ENCODE measurements at places on chromosomes 4 and X. TPM values are rescaled to one million over a fixed set of nuclear protein-coding genes. Genes with fewer than 3 reads are reported as not detected.
A peak's percentile ranks its signal among the peaks of the same experiment; 100 is the strongest.

GRCh38 chr4:132669786-132670185, 479.3 kb upstream of the PCDH10 start:
- H3K4me1 ChIP-seq: no peaks in the 10 kb centered on the region
- DNase-seq: no peak
- no peaks in the 10 kb centered on the region for H3K27me3 ChIP-seq
- H3K36me3 ChIP-seq: no peaks in the 10 kb centered on the region

DNA sequence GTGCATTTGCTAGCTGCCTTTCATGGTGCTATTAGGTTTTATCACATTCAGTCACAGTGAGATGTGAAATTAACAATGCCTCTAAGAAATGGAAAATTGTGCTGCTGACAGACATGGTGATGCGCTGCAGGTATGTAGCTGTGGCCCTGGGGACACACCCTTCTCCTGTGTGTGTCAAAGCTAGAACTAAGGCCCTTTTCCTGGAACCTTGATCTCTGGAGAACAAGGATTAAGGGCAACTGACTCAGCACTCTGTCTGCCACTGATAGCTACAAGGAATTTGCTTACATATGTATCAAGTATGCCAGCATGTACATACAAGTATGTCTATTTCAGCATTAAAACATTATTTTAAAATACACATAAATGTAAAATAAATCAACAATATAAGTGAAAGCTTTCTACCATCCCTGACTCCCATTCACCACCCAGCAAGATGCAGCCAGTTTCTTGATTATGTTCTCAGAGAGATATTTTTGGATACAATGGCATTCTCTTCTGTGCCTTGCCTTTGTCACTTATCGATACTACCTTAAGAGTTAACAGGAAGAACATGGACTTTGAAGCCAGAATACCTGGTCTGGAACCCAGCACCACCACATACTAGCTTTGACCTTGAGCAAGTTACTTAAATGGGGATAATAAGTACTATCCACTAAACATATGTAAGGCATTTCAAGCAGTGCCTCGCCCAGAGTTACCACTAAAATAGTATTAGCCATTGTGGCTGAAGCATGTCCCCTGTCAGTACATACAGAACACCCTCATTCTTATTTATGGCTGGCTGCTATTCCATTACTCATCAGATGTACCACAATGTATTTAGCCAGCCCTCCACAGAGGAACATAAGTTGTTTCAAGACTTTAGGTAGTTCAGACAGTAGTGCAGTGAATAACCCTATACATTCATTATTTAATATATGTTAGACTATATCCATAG, 68.5 kb downstream of the NPNT start:
- no peak overlapping the region for H3K27ac ChIP-seq
- no peak overlapping the region for H3K4me3 ChIP-seq

Gene COX7B2
- not detected for total RNA-seq

Gene TRO
- 5.8 TPM for total RNA-seq

DNA sequence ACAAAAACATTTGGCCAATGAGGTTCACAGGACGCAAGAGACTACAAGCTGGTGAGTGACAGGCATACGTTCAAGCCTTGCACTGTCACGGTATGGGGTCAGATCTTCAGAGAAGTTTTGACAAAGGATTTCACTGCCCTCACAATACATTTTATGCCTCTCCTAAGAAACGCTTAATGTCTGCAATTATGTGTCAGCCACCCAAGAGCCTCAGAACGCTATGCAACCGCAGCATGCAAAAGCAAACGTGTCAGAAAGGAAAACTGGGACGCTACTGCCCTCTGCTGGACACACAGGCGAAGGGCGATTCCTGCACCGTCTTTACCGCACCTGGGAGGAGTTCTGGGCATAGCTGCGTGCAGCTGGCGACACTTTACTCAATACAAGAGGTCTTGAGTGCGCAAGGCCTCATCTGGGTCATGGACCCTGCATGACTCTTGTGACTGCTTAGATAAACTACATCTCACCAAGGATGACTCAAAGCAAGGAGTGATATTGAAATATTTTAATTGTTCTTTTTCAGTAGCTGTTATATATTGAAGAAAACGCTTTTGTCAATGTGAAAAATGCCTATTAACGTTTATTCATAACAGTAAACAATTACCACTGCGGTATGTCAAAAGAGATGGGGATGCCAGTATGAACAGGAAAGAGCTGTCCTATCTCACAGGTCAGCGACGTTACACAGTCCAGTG, 147.6 kb upstream of the FRG1 start:
- no peak overlapping the region for H3K4me3 ChIP-seq
- no peaks in the 10 kb centered on the region for H3K4me1 ChIP-seq
- no peak overlapping the region for H3K27ac ChIP-seq
- peak; percentile 32 for DNase-seq

Gene RHOXF2
- not detected for total RNA-seq

- H3K4me1 ChIP-seq: peaks cover 18% of the 10 kb centered on the region
- no peak overlapping the region for H3K4me3 ChIP-seq
- H3K27me3 ChIP-seq: no peaks in the 10 kb centered on the region
- DNase-seq: no peak
- H3K27ac ChIP-seq: no peak overlapping the region
These were observed 5.0 kb upstream of the NSD2 start for GRCh38 chr4:1866189-1866661.

Gene BRCC3
- 14.3 TPM for total RNA-seq

DNA sequence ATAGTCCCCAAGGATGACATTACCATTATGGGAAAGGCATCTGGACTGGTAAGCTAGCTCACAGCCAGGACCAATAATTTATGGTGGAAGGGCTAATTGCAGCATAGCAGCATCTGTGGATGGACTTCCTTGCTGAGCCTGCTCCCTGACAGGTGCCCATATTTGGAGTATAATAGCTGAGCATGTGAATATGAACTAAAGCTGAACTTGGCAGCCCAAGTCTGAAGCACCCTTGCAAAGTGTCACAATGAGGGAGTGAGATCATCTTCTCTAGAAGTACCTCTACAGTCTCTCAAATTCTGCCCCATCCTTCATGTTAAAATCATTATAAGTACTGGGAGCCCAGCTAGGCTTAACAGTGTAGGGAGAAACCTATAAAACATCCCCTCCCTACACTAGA, 128.2 kb upstream of the INPP4B start:
- no peaks in the 10 kb centered on the region for H3K36me3 ChIP-seq
- no peak overlapping the region for H3K27ac ChIP-seq
- DNase-seq: no peak

Gene HTN1
- total RNA-seq: not detected

DNA sequence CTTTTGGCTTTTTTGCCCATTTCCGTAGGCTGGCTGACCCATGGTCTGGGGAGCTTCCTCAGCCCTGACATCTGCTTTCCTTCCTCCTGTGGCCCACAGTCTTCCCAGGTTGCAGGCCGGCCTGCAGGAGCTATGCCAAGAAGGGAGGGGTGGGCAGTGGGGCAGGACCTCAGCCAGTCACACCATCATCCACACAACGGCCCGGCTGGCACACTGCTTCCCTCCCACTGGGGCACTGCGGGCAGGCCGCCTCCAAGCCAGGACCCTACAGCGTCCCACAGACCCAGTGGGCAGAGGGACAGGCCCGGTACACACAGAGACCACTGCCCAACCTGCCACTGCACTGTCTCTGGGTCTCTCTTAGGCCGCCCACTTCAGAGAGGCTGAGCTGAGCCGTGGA, 38.0 kb downstream of the CTBP1 start:
- H3K27ac ChIP-seq: no peak overlapping the region
- H3K27me3 ChIP-seq: no peaks in the 10 kb centered on the region
- peaks cover 2% of the 10 kb centered on the region for H3K4me1 ChIP-seq
- no peak for DNase-seq

Gene CSAG3
- not detected for total RNA-seq

DNA sequence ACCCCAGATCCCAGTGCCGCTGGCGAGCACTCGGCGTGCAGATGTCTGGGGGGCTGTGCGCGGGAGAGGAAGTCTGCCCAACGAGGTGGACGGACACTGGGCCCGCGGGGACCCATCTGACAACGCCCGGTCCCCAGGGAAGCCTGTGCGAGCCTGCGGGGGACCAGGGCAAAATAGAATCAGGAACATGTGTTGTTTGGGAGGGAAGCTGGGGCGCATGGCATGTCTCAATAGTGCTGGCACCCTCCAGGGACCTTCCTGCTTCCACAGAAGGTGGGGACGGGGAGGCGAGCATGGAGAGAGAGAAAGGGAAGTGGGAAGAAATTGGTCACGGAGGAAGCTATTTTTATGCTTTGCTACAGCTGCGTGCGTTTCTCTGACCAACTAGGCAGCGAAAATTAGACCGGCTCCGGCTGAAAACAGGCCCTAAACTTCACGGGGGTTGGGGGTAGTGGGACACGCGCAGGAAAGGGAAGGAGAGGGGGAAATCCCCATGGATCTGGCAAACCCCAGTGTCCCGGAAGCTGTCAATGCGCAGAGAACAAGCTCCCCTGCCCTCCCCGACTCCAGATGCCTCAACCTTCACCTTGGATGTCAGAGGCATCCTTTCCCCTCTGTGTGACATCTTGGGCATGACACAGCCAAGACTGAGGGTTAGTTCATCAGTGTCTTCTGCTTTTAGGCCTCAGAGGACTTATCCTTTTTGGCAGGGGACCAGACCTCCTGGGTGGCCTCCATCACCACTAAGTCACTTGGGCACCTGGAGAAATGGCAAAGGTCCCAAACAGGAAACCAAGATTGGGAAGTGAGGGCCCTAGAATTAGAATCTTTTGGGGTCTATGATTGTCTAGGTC, 169.8 kb upstream of the BCOR start:
- H3K4me3 ChIP-seq: peak overlapping the region; percentile 44
- no peaks in the 10 kb centered on the region for H3K36me3 ChIP-seq
- peak; percentile 23 for DNase-seq
- H3K27ac ChIP-seq: no peak overlapping the region
- peaks cover 16% of the 10 kb centered on the region for H3K4me1 ChIP-seq

- no peak overlapping the region for H3K4me3 ChIP-seq
- H3K27ac ChIP-seq: no peak overlapping the region
- DNase-seq: no peak
These were observed 68.1 kb downstream of the HPF1 start for GRCh38 chr4:169689681-169690080.

GRCh38 chr4:337932-338758, 531 bp downstream of the ZNF141 start:
- peak overlapping the region; percentile 61 for H3K4me3 ChIP-seq
- peaks cover 2% of the 10 kb centered on the region for H3K36me3 ChIP-seq
- peaks cover 16% of the 10 kb centered on the region for H3K4me1 ChIP-seq
- peak; percentile 42 for DNase-seq
- no peaks in the 10 kb centered on the region for H3K27me3 ChIP-seq
- H3K27ac ChIP-seq: peak overlapping the region; percentile 95

GRCh38 chr4:155966731-155967395, 13.2 kb upstream of the CTSO start:
- no peaks in the 10 kb centered on the region for H3K36me3 ChIP-seq
- no peaks in the 10 kb centered on the region for H3K27me3 ChIP-seq
- H3K4me3 ChIP-seq: no peak overlapping the region
- H3K4me1 ChIP-seq: no peaks in the 10 kb centered on the region

All from B cell (primary cell).